Stimulated activated naive CD8-positive, alpha-beta T cell treated with anti-CD3 and anti-CD28 coated beads, Interleukin-15, amount 100 ng/mL, for 72 hours (primary cell): ENCODE measurements at places on chromosomes 4 and X.
A peak's percentile ranks its signal among the peaks of the same experiment; 100 is the strongest.

DNA sequence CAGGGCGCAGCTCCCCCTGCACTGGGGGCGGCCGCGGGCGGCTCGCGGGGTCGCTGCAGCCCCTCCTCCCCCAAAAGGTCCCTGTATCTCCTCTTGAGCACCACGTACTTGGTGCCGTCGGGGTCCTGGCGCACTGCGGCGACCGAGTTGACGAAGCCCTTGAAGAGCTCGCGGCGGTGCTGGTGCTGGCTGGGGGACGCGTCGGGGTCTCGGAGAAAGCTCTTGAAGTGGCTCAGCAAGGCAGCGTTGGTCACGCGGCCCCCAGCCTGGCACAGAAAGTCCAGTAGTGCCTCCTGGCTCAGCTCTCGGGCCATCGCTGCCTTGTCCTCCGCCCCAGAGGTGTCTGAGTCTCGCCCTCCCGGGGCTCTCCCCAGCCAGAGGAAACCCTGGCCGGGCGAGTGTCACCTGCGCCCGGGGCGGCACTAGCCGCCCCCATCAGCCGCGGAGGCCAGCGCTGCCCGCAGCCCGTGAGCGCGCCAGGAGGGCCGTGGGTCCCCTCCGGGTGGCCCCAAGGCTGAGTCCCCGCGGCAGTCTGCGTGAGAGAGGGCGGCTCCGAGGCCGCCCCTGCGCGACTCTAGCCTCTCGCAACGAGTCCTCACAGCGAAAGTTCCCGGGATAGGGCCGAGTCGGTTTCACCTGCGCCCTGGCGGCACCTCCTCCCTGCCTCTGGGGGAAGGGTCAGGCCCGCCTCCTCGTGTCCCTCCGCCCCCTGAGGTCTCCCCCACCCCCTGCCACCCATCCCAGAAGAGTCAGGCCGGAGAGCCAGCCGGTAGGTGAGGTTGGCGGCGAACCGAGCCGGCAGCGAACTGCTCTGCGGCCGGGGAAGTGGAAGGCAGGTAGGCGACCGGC lies at the start of gene SOWAHB:
SOWAHB (minus strand) TSS at position 609 of the 849 bp plus-strand sequence; CDS start at position 314, 295 bp downstream.
- DNase-seq: peak; percentile 29

- no peak for DNase-seq
Observed at GRCh38 chrX:152912106-152912505, 14.2 kb downstream of the ZNF185 start.

GRCh38 chrX:38332505-38332904 lies 5.2 kb upstream of the RPGR start:
- no peak for DNase-seq

DNA sequence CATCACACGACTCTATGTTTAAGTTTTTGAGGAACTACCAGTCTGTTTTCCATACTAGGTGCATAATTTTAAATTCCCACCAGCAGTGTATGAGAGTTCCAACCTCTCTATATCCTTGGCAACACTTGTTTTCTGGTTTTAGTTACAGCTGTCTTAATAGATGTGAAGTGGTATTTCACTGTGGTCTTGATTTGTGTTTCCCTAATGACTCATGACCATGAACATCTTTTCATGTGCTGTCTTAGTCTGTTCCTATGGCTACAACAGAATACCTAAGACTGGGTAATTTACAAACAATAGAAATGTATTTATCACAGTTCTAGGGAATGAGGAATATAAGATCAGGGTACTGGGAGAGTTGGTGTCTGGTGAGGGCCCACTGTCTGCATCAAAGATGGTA lies 51.5 kb upstream of the GPR78 start:
- DNase-seq: no peak

- DNase-seq: no peak
Observed at GRCh38 chrX:66013194-66013816, 26.6 kb downstream of the VSIG4 start.

DNA sequence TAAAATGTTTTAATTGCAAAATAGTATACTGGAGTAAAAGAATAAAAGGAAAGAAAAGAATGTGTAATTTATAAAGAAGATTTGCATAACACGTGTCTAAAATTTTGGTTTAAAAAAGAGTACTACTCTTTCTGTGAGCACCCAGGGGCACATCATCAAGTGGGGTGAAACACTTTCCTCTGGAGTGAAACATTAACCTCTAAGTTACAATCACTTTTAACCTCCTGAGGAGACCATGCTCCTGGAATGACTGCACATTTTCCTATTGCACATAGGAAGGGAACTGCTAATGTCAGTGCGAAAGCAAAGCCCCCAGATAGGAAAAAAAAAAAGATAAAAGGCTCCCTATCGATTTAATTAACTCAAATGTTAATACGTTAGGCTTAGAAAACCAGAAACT lies 13.3 kb downstream of the VEGFC start:
- no peak for DNase-seq

GRCh38 chr4:53490161-53490956 lies 100.9 kb downstream of the LNX1 start:
- no peak for DNase-seq

DNA sequence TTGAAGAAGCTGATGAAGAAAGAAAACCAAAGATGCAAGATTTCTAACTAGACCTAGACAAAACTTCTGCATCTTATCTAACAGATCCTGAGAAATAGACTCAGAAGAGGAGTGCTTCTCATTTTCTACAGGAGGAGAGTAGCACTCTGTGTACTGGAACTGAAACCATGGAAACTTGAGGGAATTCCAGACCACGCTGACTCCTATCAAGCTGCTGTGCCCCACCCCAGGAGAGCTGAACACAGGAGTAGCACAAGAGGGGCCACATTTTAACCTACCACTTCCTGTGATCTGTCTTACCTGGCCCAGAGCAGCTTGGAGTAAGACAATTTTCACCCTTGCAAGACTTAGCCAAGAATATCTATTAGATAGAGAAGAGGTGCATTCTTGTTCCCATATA lies 248.9 kb downstream of the SCFD2 start:
- no peak for DNase-seq

GRCh38 chr4:186604124-186604807 lies 48.9 kb upstream of the MTNR1A start:
- no peak for DNase-seq

DNA sequence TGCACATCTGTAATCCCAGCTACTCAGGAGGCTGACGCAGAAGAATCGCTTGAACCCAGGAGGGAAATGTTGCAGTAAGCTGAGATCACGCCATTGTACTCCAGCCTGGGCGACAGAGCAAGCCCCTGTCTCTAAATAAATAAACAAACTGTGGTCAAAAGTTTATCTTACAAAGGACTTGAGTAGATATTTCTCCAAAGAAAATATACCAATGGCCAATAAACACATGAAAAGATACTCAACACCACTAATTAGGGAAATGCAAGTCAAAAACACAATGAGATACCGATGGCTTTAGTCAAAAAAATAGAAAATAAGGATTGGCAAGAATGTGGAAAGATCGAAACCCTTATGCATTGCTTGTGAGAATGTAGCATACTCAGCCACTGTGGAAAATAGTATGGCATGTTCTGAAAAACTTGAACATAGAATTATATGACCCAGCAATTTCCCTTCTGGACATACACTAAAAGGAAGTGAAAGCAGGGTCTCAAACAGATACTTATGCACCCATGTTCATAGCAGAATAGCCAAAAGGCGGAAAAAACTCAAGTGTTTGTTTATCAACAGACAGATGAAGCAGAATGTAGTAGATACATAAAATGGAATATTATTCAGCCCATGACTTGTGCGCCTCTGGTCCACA lies 2.0 kb upstream of the CFAP97 start:
- no peak for DNase-seq

- DNase-seq: no peak
Observed at GRCh38 chr4:14169460-14169859, 541.9 kb upstream of the BOD1L1 start.

GRCh38 chrX:120302434-120302833 lies 8.8 kb downstream of the TMEM255A start:
- no peak for DNase-seq

GRCh38 chr4:161841759-161842158 lies 322.0 kb downstream of the FSTL5 start:
- no peak for DNase-seq

DNA sequence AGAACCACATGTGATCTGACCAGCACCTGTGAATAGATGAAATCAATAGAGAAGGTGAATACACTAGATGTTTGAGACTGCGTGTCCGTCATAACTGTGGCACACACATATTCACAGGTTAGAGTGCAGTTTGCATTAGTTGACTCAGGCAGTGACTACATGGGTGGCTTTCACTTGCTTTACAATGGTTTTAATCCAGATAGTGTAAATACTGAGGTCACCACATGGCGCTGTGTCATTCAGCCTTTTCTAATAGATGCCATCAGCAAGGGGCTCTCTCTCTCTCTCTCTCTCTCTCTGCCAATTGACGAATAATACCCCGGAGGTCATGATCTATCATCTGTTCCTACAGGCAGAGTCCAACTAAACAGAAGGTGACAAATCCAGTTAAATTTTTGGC lies 30.7 kb upstream of the FGF13 start:
- no peak for DNase-seq

- DNase-seq: no peak
Observed at GRCh38 chrX:133598601-133599335, 183.5 kb upstream of the GPC4 start.

- no peak for DNase-seq
Observed at GRCh38 chrX:67692246-67692645, 148.4 kb downstream of the AR start.

GRCh38 chrX:65601126-65601525 lies 66.3 kb upstream of the MSN start:
- DNase-seq: no peak

DNA sequence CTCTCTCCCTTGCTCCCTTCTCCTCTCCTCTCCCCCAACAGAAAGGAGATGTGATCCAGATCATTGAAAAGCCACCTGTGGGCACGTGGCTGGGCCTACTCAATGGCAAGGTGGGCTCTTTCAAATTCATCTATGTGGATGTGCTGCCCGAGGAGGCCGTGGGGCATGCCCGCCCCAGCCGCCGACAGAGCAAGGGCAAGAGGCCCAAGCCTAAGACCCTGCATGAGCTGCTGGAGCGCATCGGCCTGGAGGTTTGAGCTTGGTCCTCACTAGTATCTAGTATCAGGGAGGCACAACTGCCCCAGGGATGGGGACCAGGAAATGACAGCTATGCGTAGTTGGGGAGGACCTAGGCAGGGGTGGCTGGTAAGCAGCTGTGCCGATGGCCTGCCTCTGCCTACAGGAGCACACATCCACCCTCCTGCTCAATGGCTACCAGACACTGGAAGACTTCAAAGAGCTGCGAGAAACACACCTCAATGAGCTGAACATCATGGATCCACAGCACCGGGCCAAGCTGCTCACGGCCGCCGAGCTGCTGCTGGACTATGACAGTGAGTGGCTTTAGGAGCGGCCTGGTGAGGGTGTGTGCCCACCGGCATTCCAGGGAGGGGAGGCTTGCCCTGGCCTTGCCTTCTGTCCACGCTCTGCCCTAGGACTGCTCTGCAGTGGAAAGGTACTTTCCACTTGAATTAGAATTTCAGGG lies 13.0 kb downstream of the SASH3 start:
- DNase-seq: no peak

GRCh38 chr4:2836391-2836859 lies 7.2 kb upstream of the ADD1 start:
- DNase-seq: peak; percentile 6

GRCh38 chr4:53705972-53706371 lies 114.7 kb upstream of the LNX1 start:
- no peak for DNase-seq

DNA sequence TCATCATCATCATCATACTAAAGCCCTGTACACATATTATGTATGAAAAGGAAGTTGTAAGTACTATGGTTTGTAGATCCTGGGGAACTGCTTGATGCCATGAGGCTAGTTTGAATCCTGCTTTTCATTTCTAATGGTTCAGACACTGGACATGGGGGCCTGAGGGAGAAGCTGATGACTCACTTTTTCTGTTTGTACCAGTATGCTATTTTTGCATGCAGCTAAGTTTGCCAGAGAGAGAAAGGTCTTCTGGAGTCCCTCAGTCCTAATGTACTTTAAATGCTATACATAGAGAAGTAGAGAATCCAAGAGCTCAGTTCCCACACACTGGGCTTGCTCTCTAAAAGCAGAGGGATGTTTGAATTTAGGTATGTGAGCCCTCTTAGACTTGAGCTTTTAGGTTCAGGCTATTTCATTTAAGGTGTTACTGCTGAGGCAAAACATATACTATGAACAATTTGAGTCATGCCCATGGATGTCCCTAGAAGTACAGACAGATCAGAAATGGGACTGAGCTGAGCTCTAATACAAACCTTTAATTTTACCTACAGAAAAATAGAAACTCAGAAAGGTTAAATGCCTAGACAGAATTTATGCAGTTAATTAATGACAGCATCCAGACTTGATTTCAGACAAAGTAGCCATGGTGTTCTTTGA lies 17.6 kb upstream of the HS3ST1 start:
- no peak for DNase-seq

DNA sequence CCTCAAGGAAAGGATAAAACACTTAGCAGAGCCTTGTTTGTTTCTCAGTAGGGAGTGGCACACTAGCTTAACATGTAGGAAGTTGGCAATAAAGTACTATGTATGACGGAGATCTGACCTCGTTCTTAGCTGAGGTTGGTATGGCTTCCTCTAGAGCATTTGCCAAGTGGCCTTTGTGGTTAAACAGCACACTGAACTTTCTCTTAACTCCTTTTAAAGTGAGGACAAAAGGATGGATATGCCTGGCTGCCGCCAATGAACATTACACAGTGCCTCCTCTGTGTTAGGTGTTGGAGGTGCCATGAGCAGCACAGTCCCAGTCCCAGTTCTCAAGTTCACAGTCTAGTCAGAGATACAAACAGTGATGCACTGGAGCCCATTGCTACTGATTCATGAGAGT lies 54.4 kb downstream of the VGLL1 start:
- no peak for DNase-seq

- peak; percentile 44 for DNase-seq
Observed at GRCh38 chrX:48683411-48683982, at the start of gene WAS. TSS of gene WAS (plus strand) at chrX:48683799. CDS start at chrX:48683854, 55 bp downstream.

DNA sequence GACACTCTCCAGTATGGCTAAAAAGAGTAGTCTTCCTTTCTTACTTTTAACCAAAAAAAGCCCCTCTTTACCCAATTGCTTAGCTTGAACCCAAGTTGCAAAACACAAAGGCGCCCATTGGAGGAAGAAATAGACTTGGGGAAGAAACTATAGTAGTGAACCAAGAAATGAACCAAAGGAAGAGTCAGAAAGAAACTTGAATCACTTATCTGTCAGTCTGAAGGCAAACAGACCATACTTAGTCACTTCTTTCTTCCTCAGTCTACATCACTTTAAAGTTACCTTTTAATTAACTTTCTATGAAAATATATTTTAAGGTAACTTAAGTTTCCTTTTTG lies 161.4 kb upstream of the GIMD1 start:
- DNase-seq: no peak

GRCh38 chr4:76821641-76822040 lies 76.3 kb downstream of the SOWAHB start:
- DNase-seq: no peak
